T-helper 2 cell (primary cell): ENCODE measurements at places on chromosomes 12 and 14.

DNA sequence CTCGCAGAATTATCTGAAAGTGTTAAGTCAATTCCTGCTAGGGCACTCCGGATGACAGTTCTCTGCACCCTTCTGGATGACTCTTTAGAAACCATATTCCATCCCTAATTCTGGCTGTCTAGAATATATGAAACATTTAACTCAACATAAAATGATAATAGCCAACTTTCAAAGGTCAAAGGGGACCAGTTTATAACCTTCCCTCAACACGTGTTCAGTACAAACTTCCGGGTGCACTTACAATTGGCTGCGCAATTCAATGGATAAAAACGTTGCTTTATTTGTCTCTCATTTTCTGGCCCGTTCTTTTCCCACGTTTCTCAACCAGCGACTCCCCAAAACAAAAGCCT lies 1.3 kb downstream of the SBNO1 start:
- no peak for DNase-seq

DNA sequence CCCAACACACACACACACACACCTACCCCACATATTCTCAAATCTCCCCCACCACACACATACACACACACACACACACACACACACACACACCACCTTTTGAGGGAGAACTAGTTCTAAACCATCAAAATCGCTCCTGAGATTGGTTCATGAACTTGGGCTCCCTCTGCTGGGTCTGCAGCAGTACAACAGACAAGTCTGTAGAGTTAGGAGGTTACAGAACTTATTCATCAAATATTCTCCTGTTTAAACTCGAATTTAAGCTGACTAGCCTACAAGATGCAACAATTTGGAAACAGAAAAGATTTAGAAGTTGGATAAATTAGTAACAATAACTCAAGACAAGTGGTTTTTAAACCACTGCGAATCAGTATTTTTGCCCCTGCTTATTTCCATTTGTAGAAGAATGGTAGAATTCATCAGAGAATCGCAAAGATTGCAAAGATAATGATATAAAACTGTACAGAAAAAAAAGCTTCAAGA lies 136.4 kb upstream of the USP15 start:
- peak; percentile 16 for DNase-seq

GRCh38 chr12:704516-705242 lies 41.4 kb upstream of the NINJ2 start:
- DNase-seq: no peak

GRCh38 chr12:38158428-38159091 lies 158.0 kb upstream of the ALG10B start:
- no peak for DNase-seq

DNA sequence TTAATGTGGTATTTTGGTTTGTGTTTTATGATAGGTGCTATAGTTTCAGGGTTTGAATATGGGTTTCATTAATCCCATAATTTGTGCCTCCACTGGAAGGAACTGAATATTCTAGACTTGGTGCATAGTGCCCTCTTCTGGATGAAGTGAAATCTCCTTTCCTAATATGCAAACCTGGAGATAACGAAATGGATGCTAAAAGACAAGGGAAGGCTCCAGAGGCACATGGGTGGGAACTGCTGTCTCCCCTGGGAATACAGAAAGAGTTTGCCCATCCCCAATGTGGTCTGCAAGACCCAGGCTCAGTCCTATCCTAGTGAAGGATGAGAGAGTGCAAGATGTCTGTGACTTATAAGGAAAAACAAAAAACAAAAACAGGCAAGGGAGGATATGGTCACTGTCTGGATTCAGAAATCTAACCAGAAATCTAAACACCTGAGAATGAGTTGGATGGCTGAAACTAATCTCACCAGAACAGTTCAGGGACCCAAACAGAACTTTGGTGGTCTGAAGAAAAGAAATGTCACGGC lies 142.3 kb upstream of the TMPO start:
- DNase-seq: no peak

DNA sequence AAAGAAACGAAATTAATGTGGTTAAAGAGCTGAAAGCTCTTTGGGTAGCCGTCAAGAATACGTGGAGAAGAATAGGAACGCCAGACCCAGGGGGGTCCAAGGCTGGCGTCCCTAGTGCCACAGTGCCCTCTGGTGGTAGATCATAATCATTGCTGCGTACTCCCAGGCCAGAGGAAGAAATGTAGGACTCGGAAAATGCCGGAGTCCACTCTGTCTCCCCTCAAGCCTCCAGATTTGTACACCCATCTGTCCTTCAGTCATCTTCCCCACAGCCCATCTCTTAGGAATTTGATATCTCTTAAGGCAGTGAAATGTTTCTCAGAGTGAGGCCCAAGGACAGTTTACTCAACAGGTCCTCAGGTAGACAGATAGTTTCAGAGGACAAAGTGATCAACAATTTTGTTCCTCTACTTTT lies 25.4 kb upstream of the PLEKHG6 start:
- DNase-seq: no peak

- no peak for DNase-seq
These were observed 1142.1 kb downstream of the FLRT2 start for GRCh38 chr14:86672080-86672479.

GRCh38 chr14:79992407-79993198 lies 218.7 kb downstream of the DIO2 start:
- DNase-seq: no peak

GRCh38 chr14:98070536-98070935 lies 1201.5 kb downstream of the BCL11B start:
- DNase-seq: no peak

DNA sequence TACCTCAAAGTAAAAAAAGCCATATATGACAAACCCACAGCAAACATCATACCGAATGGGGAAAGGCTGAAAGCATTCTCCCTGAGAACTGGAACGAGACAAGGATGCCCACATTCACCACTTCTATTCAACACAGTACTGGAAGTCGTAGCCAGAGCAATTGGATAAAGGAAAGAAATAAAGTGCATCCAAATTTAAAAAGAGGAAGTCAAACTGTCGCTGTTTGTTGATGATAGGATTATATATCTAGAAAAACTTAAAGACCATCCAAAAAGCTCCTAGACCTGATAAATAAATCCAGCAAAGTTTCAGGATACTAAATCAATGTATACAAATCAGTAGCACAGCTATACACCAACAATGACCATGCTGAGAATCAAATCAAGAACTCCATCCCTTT lies 5.2 kb downstream of the NDUFA12 start:
- no peak for DNase-seq

DNA sequence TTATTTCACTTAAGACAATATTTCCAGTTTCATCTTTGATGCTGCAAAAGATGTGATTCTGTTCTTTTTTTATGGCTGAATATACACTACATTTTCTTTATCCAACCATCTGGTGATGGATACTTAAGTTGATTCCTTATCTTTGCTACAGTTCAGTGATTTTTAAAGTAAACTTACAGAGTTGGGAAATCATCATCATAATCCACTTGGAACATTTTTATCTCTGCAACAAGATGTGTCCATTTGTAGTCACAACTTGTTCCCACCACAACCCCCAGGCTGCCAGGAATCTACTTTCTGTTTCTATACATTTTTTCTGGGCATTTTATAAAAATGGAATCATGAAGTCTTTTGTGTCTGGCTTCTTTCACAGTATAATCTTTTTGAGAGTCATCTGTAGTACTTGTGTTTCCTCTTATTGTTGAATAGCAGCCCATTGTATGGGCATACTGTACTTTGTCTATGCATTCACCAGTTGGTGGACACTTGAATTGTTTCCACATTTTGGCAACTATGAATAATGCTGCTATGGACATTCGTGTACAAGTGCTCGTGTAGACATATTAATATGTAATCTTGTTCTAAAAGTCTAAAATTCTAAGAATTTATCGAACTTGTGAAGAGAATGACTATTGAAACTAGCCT lies 212.5 kb upstream of the DDHD1 start:
- no peak for DNase-seq

DNA sequence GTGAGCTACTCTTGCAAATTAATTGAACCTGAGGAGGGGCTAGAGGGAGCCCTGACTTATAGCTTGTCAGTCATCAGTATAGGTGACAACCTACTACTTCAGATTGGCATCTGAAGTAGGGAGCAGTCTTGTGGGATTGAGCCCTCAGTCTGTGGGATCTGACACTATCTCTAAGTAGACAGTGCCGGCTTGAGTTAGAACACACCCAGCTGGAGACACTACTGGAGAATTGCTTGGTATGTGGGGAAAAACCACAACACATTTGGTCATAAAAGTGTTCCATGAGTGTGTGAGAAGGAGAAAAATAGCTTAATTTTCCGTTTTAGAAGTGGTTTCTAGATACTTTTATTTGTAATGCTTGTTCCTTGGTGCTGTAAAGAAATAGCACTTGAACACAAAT lies 30.5 kb upstream of the DDHD1 start:
- DNase-seq: no peak

DNA sequence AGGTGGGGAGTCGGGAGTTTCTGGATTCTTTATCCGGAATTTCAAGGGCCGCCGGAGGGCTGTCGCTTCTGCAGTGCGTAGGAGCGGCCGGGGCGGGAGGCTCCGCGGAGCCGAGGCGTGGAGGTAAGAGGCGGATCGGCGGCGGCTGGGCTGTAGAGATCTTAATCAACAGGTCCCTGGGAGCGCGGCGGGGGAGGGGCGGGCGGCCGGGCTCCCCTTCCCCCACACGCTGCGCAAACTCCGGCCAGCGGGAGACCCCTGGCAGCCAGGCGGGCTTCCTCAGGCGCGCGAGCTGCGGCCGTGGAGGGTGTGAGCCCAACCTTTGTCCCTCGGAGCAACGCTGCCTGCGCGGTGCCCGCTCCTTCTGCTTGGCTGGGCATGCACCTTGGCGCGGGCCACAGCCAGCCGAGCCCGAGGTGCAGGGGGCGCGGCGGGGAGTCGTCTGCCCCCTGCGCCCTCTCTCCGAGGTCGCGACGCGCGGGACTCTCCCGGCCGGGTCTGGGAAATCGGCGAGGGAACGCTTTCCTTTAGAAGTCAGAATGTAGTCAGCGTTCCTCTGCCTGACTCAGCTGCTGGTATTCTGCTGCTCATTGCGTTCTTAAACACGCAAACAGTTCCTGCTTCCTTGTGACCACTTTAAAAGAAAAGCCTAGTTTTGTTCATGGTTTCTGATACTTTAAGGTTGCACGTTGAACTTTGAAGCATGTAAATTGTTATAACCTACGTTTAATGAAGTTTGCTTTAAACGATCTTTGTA lies at the start of gene PALS1:
Gene PALS1 (plus strand): TSS at position 25 of the 757 bp plus-strand sequence. CDS start 37,736 bp downstream, outside the sequence.
- no peak for DNase-seq

DNA sequence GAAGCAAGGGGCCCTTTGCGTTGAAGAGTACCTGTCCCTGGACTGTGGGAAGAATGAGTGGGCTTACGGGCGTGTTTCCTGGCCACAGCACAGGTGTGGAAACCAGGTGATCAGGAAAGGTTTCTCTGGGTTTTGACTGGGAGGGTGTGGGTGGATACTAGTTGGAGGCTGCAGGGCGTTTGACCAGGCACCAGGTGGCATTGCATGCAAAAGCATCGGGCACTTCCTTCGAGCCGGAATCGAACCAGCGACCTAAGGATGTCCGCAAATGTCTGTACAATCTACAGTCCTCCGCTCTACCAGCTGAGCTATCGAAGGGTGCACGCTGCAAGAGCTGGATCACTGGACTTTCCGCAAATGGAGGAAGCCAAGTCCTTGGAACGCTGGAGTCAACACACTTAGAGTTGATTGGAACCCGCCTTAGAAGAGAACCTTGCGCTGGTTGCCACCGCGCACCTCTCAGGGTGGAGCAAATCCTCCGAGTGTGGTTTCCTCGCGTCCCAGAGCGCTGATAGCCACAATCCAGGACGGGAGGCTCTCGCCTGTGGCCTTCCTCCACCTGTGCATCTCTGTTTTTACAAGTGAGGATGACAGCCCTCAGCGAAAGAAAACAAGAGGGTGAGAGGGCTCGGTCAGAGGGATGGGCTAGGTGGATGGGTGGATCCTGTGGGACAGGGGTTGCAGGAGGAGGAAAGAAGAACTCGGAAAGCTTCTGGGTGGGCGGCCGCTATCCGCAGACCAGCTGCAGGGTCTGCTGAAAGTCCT lies 21.2 kb upstream of the RNASE4 start:
- peak; percentile 89 for DNase-seq

DNA sequence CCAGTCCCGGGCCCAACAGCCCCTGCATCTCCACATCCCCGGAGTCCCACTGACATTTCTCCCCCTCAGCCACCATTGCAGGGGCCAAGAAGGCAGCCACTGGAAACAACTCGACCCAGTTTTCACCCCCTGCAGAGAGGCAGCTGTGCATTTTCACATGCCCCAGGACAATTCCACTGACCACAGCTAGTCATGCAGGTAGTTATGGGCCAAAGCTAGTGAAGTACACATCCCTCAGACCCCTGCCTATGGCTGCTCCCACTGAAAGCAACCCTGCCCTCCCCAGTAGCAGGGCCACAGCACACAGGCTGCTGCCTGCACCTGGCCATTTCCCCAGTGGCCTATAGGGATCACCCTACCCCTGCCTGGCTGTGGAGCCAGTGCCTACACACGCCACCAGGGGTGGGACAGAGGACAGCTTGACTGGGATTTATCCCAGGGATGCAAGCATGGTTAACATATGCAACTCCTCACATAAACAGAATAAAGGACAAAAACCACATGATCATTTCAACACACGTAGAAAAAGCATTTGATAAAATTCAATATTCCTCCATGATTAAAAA lies 154.0 kb downstream of the NDUFA12 start:
- DNase-seq: no peak

- DNase-seq: no peak
These were observed 10.1 kb downstream of the XRCC3 start for GRCh38 chr14:103705118-103705503.

GRCh38 chr12:81078469-81079196 lies 754 bp downstream of the ACSS3 start:
- DNase-seq: no peak

DNA sequence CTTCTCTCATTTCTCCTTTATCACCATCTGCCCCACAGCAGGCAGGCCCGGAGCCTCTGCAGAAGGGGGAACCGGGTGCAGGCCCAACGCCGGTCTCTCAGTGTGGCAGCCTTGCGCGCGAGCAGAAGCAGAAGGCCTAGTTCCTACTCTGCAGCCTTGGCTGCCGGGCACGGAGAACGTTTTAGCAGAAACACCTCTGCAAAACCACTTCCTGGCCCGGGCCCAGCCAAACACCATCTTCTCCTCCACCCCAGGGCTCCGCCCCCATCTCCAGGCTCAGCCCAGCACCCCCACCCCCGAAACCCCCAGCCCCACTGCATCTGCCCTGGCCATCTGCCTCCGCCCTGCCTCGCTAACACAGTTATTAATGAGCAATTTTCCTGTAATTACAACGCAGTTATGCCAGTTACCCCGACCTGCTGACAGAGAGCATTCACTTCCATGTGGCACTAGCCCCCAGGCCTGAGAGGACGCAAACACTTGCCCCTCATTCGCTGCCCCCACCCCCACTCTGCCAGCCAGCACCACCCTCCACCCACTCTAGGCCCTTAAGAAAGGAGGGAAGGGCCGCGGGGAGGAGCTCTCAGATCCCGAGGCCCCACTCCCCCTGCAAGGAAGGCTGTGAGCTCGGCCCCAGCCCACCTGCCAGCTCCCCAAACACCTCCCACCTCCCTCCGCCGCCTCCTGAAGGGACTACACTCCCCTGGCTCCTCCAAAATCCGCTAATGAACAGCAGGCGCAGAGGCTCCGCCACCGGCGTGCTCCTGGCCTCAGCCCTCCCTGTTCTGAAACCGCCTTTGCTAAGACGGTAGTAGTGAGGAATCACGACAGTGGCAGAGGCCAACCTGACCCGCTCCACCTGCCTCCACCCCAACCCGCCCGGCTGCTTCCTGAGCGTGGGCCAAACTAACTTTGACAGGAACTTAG lies 44.7 kb upstream of the FBRSL1 start:
- DNase-seq: peak; percentile 69

GRCh38 chr14:68468437-68469207 lies 324.2 kb downstream of the ZFP36L1 start:
- DNase-seq: no peak
